ENCODE measurements at places on chromosomes 16 and 17.
A peak's percentile ranks its signal among the peaks of the same experiment; 100 is the strongest.

- no peak for DNase-seq
These were observed 11.2 kb upstream of the ADAM11 start for GRCh38 chr17:44747566-44747965.

DNA sequence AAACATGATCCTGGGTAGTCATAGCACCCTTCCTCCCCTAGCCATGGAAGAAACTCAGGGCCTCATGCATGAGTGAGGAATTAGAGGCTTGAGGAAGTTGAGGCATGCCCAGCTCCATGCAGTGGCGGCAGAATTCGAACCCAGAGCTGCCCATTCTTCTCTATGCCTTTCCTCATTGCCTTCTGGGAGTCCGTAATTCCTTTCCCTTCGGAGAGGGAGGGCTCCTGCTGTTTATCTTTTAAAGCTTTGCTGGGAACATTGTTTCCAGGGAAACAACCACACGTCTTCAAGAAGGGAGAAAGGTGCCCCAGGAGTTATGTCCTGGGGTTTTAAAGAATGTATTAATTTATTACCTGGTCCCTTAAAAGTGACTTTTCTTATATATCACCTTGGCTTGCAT lies 8.5 kb downstream of the CRISPLD2 start:
- DNase-seq: no peak

DNA sequence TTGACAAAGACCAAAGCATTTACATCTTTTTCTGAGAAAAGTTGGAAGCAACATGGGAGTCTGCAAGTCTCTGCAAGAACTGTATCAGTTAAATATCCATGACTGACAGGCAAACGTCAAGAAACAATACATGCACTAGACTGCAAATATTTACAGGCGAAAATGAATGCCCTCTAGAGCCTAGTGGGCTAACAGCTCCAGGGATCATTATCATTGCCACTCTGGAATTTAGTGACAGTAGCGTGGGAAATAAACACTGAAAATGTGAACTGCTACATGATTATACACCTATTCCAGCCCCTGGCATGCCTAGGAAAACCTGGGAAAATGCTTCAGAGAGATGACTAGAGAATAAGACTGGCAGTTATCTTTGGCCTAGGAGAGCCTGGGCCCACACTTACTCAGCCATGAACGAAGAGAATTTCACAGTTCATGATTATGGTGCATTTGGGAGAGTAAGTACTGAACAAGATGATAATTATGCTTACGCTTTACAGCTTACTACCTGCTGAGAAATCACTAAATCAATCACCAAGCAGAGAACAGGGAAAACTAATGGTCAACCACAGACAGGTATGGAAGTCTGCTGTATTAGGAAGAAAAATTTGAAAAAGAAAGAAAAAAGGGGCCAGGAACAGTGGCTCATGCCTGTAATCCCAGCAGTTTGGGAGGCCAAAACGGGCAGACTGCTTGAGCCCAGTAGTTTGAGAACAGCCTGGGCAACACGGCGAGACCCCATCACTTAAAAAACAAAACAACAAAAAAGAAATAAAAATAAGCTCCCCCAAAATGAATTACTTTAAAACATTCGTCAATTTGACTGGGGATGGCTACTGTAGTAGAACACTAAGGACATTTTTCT lies 66.6 kb upstream of the CLEC18B start:
- DNase-seq: peak; percentile 3

GRCh38 chr17:48605409-48605919 lies 678 bp upstream of the HOXB6 start:
- no peak for DNase-seq

DNA sequence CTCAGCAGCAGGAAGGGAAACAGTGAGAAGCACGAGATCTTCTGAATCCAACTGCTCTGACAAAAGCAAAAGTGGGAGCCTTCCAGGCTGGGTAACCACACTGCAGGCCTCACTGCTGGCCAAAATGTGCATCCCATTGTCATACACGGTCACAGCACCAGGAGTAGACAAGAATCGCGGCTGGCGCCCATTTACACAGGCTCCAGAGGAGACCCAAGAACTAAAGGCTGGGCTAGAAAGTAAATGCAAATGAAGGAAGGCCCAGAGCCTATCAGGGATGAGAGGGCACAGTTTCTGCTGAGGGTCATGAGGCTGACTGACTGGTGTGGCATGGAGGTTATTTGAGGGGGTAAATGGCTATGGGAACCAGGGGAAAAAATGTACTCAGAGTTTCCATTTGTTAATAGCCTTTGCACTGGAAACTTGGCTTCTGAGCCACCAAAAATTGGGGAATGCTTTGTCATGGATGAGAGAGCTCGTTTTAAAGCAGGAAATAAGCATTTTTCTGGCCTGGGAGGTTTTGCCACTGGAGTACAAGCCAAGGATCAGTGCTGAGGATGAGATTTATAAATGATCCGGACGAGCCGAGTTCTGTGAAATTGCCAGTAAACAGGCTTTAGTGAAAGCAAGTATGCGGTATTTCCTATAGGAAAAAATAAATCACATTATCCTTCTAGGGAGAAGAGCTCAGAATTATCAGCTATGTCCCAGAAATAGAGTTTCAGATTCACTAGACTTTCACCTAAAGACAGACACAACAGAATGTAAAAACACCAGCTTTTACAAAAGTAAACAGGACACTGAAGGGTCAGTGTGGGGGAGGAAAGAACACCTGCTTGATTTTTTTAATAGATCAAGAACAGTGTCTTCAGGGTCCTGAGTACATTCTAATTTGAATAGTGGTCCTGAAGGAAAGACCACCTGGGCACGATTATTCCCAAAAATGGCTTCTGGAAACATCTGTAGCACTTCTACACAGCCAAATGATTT lies 66.9 kb upstream of the GSG1L start:
- no peak for DNase-seq

- DNase-seq: no peak
These were observed 29.5 kb downstream of the MPRIP start for GRCh38 chr17:17071531-17072360.

- no peak for DNase-seq
These were observed 4.1 kb downstream of the CRISPLD2 start for GRCh38 chr16:84823926-84824325.

DNA sequence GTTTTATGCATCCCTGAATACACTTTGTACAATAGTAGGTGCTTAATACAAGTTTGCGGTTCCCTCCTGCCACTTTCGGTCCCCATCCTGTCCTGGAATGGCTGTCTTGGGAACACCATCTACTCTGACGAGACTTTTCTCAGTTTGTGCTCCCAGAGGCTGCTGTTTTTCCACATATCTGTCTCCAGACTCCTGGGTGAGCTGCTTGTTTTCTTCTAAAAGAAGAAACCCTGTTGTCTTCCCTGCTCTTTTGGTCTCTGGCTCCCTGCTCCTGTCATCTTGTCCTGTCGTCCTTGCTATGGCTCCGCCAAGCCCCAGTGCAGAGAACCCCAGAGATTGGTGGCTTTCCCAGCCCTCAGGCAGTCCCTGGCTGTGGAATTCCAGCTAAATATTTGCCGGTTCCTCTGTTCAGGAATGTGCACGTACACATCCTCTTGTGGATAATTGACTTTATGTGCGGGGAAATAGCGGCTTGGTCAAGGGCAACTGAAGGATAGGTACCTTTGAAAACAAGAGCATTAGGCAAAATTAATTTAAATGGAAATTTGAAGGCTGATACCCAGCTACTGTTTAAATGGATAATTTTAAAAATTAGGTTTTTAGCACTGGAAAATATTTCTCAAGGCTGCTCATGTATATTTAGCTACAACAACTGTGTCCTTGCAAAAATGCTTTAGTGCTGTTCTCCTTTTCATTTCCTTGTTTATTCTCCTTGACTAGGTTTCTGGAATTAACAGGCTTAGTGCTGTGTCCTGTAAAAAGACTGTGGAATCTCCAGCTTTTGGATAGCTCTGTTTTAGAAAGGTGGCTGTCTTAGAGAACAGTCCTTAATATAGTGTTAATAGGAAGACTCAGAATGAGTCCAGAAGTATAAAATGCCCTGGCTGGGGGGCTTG lies 50.2 kb upstream of the SLC12A3 start:
- DNase-seq: no peak

DNA sequence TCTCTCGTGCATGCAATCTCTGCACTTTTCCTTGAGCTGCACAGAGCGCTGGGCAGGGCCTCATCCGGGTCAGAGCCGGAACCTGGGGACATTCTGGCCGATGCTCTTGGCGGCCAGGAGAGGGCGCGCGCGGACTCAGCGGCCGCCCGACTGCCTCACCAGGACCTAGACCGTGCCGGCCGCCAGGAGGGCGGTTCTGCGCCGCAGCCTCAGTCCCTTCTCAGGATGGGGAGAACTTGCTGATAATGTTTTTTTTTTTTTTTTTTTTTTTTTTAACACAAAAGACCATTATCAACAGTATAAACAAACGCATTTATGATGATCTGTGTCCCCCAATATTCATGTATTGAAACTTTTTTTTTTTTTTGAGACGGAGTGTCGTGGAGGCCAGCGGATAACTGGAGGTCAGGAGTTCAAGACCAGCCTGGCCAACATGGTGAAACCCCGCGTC lies 8.1 kb upstream of the FLYWCH2 start:
- DNase-seq: no peak

DNA sequence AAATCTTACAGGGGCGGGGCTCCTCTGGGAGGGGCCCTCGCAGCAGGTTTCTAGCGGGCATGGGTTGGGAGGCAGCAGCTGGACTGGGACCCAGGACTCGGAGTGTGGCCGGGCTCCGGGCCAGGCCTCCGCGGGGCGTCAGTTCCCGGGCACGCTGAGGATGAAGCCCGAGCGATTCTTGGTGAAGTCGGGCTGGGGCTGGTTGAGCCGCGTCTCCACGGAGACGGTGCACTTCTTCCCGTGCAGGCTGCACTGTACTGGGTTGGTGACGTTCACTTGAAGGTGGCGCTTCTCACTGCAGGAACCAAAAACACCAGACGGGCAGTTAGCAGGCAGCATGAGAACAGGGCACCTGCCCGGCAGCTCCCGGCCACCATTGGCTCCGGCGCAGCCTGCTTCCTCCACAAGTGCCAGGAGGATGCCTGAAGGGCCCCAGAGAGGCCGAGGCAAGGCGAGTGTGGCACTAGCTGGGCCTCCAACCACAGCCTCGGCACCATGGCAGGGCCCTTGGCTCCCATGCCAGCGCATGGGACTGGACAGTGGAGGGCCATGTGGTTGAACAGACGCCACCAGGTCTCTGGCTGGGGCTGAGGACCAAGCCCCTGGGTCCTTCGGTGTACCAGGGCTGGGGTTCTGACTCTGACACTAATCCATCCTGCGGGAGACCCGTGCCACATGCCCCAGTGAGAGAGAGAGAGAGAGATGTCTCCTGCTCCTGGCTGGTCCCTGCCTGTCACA lies 8.0 kb downstream of the CDK5R1 start:
- peak; percentile 29 for DNase-seq

GRCh38 chr17:43882761-43883415 lies 24.4 kb downstream of the MPP2 start:
- DNase-seq: no peak

DNA sequence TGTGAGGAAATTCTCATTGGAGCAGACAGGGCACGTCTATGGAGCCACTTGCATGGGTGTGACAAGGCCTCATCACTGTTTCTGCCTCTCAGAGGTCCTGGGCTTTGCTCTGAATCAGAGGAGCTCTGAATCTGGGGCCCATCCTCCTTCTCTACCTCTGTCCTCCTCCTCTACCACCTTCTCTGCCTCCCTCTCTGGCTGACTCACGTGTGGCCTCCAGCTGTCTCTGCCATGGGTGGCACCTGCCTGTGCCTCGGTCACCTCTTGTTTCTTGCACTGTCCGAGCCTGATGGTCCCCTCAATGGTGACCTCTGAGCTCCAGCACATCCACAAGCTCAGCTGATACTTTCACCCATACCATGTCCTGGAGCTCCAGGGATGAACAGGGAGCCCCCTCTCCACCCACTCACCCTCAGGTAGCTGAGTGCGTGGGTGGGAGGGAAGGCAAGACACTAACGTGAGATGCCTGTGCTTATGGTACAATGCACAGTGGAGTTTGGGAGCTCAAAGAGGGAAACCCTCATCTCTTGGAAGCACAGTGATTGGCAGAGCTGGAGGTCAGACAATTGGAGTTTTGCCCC lies 116.4 kb upstream of the CRHR1 start:
- no peak for DNase-seq

DNA sequence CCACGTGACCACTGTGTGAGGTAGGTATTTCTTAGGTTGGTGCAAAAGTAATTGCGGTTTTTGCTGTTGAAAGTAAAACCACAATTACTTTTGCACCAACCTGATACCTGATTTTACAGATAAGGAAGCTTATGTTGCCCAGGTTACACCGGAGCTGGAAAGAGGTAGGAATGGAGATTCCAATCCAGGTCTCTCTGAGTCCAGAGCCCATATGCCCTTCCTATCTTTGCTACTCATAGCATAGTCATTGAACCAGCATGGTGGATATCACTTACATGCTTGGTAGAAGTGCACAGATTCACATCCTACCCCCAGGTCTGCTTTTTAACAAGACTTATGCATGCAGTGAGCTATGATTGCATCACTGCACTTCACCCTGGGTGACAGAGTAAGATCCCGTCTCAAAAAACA lies 61.8 kb downstream of the ARSG start:
- no peak for DNase-seq

- DNase-seq: no peak
These were observed 253.8 kb upstream of the CDH11 start for GRCh38 chr16:65375651-65376050.

DNA sequence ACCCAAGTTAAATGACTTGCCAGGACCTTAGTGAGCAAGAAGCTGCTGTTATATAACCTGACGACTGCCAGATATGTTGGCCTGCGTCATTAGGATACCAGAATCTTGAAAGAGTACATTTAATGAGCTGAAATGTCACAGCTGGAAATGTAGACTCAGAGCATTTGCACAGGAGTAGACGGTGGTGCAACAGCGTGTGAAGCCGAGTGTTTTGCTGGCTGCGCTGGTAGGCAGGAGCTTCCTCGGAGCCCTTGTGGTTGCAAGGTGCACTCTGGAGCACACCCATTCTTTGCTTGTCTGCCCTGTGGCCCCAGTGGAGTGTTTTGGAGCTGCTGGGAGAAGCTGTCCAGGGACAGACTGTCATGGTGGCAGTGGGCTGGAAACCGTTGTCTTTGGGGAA lies 79.3 kb downstream of the BANP start:
- DNase-seq: no peak

DNA sequence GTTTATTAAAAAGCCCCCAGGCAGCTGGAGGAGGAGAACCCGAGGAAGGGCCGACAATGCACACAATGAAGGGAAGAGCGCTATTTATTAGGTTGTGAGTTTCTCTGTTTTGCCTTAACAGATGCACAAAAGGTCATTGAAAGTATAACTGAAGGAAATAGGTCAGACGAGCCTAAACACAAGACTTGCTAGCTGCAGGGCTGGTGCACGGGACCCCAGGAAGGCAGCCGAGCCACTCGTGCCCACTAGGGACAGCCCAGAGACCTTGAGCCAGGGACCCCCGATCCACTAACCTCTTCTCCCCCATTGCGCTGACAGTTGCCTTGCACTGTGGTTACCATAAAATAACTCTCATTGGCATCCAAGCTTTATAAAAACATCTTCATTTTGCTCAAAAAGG lies 11.3 kb downstream of the LITAFD start:
- no peak for DNase-seq

- no peak for DNase-seq
These were observed 3.2 kb downstream of the SMURF2 start for GRCh38 chr17:64658931-64659330.

All from NCI-H1417 treated with DMSO at 0.1 percent for 48 hours (cell line).